ENCODE measurements at places on chromosomes 1 and 21. TPM values are rescaled to one million over a fixed set of nuclear protein-coding genes. Genes with fewer than 3 reads are reported as not detected.

DNA sequence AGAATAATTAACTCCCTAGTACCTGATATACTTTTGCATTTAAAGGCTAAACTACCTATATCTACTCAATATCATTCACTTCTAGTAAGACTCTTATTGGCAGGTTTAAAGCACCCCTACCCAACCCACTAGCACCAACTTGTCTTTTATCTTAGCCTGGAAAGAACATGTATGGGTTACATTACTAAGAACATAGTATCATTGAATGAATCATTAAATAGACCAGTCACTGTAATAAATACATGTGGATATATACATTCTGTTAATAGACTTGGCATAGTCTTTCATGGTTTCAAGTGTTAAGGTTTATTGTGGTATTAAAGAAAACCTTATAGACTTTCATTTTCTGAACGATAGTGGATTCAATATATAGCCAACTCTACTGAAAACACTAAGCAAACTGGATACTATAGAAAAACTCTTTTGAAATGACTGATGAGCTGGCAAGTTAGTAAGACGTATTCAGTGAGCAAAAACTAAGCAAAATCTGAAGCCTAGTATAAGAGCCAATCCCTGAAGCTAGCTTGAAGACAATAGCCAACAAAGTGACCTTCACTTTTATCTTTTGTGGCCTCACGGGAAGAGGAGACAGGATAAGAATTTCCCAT lies 10.3 kb downstream of the HIVEP3 start:
- H3K4me1 ChIP-seq, result peaks cover 39% of the 10 kb centered on the region
- H3K4me3 ChIP-seq, result no peak overlapping the region
- H3K27me3 ChIP-seq, result no peaks in the 10 kb centered on the region
- no peak for DNase-seq
- no peak overlapping the region for H3K27ac ChIP-seq

DNA sequence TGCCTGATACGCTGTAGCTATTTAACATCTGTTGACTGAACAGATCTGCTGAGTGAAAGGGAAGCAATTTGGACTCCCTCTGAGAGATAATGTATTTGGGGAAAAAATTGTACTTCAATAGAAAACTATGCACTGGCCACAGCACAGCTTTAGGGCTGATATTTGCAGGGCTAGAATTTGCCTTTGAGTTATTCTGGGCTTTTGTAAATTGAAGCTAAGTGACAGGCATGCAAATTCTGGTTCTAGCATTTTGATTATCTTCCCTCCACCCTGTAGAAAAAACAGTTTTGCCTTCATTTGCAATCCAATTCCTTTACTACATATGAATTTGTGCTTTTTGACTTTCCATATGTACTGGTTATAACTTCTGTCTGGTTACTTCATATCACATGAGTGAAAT lies 7.9 kb downstream of the KYAT3 start:
- no peak for DNase-seq
- peaks cover 54% of the 10 kb centered on the region for H3K4me1 ChIP-seq
- H3K4me3 ChIP-seq, result no peak overlapping the region
- peak overlapping the region; percentile 28 for H3K27ac ChIP-seq
- H3K36me3 ChIP-seq, result peaks cover 5% of the 10 kb centered on the region

RIPPLY3 gene
- polyA plus RNA-seq, result not detected

- peaks cover 6% of the 10 kb centered on the region for H3K4me1 ChIP-seq
- H3K36me3 ChIP-seq, result peaks cover 15% of the 10 kb centered on the region
- DNase-seq, result no peak
- no peaks in the 10 kb centered on the region for H3K27me3 ChIP-seq
- H3K4me3 ChIP-seq, result no peak overlapping the region
Measured at GRCh38 chr1:193211539-193211938, 25.1 kb upstream of the B3GALT2 start.

LY9 gene
- 163 TPM for polyA plus RNA-seq

- H3K4me3 ChIP-seq, result no peak overlapping the region
- DNase-seq, result no peak
- H3K36me3 ChIP-seq, result peaks cover 29% of the 10 kb centered on the region
- no peak overlapping the region for H3K27ac ChIP-seq
- no peaks in the 10 kb centered on the region for H3K27me3 ChIP-seq
Measured at GRCh38 chr1:154351363-154352068, 26.2 kb downstream of the ATP8B2 start.

GCSAML gene
- polyA plus RNA-seq, result not detected

FMO1 gene
- polyA plus RNA-seq, result not detected

DNA sequence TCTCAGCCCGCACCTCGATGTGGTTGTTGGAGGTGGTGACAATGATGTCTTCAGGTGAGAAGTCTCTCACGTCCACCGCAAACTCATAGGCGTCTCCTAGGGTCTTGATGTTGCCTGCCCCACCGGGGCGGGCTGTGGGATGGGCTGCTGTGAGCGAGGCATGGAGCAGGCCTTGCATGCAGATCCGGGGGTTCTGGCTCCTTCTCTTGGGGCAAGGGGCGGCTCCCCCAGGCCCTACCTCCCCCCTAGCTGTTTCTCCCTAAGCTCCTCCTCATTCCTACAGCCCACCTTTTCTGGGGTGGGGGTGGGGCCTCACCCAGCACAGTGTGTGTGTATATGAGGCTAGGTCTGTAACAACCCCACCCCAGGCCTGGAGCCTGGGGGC lies 775 bp downstream of the HSPB7 start:
- peaks cover 12% of the 10 kb centered on the region for H3K4me1 ChIP-seq
- no peaks in the 10 kb centered on the region for H3K36me3 ChIP-seq
- no peaks in the 10 kb centered on the region for H3K27me3 ChIP-seq
- no peak overlapping the region for H3K4me3 ChIP-seq
- no peak overlapping the region for H3K27ac ChIP-seq

DNA sequence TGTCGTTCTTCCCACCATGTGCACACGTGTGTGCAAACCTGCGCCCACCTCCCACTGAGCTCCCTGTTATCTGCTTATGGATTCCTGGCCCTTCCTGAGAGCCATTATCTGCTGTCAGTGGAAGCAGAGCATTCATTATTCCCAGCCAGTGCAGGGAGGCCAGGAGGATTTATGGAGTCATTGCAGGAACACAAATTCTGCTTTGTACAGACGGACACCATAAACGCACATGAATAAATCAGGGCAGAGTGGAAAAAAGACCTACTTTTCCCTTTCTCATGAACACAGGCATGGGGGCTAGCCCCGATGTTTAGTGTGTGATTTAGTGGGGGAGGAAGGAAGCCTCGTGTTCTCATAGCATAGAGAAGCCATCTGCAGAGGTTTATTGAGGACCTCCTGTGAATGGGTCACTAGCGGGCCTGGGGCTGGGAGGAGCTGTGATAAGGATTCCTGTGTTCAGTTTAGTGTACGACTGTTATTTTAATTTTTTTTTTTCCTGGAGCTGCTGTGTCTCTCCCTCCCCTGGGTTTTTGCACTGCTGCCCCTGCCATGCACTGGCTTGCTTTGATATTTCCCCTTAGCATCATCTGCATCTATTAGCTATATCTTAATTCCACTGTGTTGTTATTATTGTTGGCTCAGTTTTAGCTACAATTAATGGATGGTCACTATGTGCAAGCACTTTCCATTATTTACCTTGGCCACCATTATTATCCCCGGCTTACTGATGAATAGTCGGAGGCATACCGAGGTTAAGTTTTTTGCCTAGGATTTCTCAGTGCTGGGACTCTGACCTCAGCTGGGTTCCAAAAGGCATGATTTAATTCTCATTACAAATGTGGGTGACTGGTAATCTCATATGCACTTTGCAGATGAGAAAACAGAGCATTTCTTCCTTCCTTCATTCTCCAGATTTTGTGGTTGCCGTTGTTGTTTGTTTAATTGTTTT lies 33.0 kb downstream of the HUNK start:
- H3K27me3 ChIP-seq, result peaks cover 3% of the 10 kb centered on the region
- H3K4me3 ChIP-seq, result no peak overlapping the region
- no peaks in the 10 kb centered on the region for H3K36me3 ChIP-seq
- H3K4me1 ChIP-seq, result no peaks in the 10 kb centered on the region
- no peak for DNase-seq

- H3K36me3 ChIP-seq, result peaks cover 5% of the 10 kb centered on the region
- H3K4me3 ChIP-seq, result no peak overlapping the region
- H3K27me3 ChIP-seq, result no peaks in the 10 kb centered on the region
- no peak overlapping the region for H3K27ac ChIP-seq
Measured at GRCh38 chr1:184813528-184814089, 59.0 kb upstream of the EDEM3 start.

GRCh38 chr1:233704898-233705723 lies 91.2 kb downstream of the KCNK1 start:
- peaks cover 5% of the 10 kb centered on the region for H3K27me3 ChIP-seq
- no peak for DNase-seq
- no peaks in the 10 kb centered on the region for H3K36me3 ChIP-seq
- no peaks in the 10 kb centered on the region for H3K4me1 ChIP-seq
- no peak overlapping the region for H3K27ac ChIP-seq

SV2A gene
- polyA plus RNA-seq, result 2.8 TPM

DNA sequence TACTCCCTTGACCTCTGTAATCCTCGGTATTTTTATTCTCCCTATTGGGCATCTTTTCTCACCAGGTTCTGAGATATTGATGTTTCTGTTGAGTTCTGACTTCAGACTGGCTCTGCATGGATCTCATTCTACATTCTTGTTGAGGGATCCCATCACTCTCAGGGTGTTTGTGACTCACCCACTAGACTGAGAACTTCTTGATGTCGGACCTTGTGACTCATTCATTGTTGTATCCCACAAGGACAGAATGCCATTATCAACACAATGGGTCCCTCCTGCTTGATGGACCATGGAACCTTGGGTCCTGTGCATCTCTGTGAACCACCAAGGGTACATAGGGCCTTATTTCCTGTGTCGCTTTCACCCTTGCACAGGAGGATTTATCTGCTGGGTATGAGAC lies 174.1 kb downstream of the PBX1 start:
- H3K27ac ChIP-seq, result no peak overlapping the region
- no peaks in the 10 kb centered on the region for H3K4me1 ChIP-seq
- no peaks in the 10 kb centered on the region for H3K27me3 ChIP-seq

GRCh38 chr21:40723317-40723716 lies 123.6 kb downstream of the DSCAM start:
- no peak for DNase-seq
- H3K27ac ChIP-seq, result no peak overlapping the region
- no peaks in the 10 kb centered on the region for H3K36me3 ChIP-seq
- H3K4me1 ChIP-seq, result no peaks in the 10 kb centered on the region

DNA sequence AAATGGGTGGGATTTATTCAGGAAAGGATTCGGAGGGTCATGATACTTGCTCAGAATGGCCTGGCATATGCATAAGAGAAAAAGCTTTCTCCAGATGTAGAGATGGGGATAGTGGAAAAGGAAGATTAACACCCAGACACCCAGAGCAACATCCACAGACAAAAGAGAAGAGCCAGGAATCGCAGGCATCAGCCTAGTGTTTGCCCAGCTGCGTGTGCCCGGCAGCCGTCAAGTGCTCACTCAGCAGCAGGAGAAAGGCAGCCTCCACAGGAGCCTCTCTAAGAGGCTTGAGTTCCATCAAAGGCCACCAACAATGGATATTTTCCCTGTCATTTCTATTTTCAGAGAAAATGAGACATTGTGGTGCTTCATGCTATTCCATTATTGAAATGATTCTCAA lies 54.7 kb downstream of the NTPCR start:
- H3K27me3 ChIP-seq, result no peaks in the 10 kb centered on the region
- no peak for DNase-seq
- H3K36me3 ChIP-seq, result peaks cover 6% of the 10 kb centered on the region
- no peak overlapping the region for H3K4me3 ChIP-seq

DNA sequence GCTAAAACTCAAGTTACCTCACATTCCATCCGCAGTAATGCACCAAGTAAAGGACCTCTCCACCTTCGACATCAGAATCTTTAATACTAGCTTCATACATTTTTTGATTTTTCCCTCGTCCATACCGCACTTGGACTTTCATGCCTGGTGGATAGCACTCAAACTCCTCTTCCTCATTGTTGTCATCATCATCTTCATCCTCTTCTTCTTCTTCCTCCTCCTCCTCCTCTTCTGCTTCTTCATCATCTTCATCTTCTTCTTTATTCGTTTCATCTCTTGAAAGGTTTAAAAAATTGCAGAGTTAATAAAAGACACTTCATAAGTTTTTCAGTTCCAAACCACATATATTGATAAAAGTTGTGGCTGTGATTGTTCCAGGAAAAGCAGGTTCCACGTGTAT lies 52.7 kb upstream of the RBM34 start:
- H3K4me3 ChIP-seq, result no peak overlapping the region
- H3K27ac ChIP-seq, result no peak overlapping the region
- H3K27me3 ChIP-seq, result no peaks in the 10 kb centered on the region
- peaks cover 14% of the 10 kb centered on the region for H3K36me3 ChIP-seq

OR10J1 gene
- polyA plus RNA-seq, result not detected

DNA sequence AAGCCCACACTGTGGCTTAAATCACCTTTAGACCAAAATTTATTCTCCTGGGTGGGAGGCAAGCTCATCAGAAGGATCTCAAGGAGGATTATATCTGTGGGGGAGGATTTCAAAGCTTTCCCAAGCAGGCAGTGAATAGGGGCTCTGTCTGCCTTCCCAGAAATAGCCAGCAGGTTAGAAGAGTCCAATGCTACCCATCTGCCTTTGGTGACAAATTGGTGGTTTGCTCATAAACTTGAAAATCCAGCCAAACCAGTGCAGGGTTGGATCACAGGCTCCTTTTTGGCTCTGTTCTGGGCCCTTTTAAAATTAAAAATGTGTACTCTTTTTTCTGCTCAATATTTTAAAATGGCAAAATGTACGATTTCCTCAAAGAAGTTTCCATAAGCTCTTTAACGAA lies 118.9 kb upstream of the ZC3H11B start:
- DNase-seq, result no peak
- H3K27ac ChIP-seq, result no peak overlapping the region
- no peaks in the 10 kb centered on the region for H3K27me3 ChIP-seq
- no peak overlapping the region for H3K4me3 ChIP-seq

DNA sequence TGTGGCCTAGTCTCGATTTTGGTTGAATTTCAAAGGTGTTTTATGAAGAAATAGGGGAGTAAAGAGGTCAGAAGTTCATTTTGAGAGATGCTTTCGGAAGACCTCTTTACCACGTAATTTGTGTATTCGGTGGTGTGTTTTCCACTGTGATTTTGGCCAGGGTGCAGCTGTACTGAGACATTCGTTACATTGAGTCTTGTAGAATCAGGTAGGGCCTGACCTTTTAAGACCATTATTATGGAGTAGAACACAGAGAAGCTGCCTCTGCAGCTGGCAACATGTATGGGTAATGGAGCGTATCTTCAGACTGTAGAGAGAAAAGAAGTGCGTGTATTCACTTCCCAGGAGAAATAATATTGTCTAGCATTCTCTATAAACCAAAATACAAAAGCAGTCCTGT lies 326.5 kb downstream of the PDE4B start:
- H3K4me3 ChIP-seq, result no peak overlapping the region
- no peaks in the 10 kb centered on the region for H3K4me1 ChIP-seq
- no peak overlapping the region for H3K27ac ChIP-seq
- no peaks in the 10 kb centered on the region for H3K27me3 ChIP-seq
- H3K36me3 ChIP-seq, result no peaks in the 10 kb centered on the region
